ENCODE measurements at places on chromosomes 7 and 10.

- no peak for DNase-seq
Observed at GRCh38 chr10:78860260-78860914, 208.4 kb upstream of the ZMIZ1 start.

GRCh38 chr7:77360104-77360503 is 56.0 kb downstream of the GSAP start:
- no peak for DNase-seq

- DNase-seq: no peak
Observed at GRCh38 chr10:34175121-34175520, 640.0 kb downstream of the PARD3 start.

- DNase-seq: no peak
Observed at GRCh38 chr10:5776136-5776880, 36.9 kb downstream of the GDI2 start.

GRCh38 chr10:130389906-130390305 is 253.7 kb downstream of the GLRX3 start:
- DNase-seq: no peak

GRCh38 chr7:29005829-29006228 is 47.7 kb upstream of the TRIL start:
- no peak for DNase-seq

DNA sequence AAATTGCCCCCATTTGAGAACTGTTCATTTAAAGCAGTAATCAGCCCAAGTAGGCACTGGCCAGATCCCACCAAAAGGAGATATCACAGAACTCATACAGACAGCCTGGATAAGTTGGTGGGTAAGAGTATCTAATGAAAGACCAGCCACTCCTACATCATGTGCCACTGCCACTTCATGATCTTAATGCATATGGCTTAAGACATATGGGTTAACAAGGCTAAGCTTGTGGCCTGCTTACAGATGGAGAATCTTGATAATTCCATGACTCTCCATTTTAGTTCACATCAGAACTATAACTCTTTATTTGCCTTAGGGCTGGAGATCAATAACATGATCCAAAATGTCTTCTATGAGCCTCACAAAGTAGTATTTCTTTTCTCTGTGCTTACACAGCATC is 6.8 kb upstream of the IFIT1B start:
- DNase-seq: no peak

GRCh38 chr10:99612167-99612831 is 7.9 kb downstream of the SLC25A28 start:
- peak; percentile 26 for DNase-seq

DNA sequence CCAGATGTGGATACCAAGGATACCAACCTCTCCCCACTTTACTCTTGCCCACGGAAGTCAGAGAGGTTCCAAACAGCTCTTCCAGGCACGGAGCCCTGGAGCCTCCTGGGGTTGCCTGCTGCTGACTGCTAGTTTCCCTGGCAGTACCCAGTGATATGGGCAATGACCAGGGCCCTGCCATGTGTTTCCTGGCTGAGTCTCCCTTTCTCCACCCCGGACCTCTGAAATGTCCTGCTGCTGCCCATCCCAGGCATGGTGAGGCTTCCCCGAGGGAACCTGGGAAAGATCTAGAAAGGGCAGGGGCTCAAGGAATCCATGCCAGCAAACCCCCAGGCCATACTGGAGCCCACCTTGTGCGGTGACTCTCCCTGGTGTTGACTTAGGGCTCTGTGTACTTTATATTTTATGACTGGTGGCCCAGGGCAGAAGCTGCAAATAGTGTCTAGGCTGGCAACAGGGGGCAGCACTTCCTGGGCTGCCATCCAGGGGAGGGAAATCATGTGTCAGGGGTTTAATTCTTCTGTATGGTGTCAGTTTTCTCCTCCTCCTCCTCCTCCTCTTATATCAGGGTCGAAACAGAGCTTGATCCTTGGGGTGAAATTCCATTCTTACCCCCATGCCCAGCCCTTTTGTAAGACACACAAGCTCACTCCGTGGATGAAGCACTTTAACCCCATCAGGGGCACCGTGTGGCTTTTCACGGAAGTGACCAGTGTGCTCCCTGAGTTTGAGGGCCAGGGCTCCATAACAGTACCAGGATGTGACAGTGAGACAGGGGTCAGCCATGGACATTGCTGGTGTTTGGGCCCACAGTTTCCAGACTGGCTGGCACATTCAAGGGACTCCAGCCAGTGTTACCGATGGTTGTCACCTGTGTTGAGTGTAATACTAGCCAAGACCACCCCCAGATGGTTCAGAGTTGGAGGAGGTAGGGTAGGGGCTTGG is 62.4 kb upstream of the GDF10 start:
- no peak for DNase-seq

DNA sequence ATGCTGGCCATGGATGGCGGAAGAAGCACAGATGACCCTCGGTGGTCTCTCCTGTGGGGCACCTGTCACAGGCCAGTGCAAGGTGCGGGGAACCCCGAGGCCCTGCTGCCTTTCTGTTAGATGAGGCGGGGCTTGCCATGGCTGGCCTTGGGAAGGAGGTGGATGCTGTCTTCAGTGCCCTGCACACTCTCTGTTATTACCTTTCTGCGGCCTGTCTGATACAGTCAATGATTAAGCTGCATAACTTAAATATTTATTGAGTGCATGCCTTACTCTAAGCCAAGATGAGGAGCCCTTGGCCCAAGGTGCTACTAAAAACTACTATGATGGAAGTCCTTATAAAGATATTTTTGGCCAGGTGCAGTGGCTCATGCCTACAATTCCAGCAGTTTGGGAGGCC is 36.7 kb upstream of the MNX1 start:
- no peak for DNase-seq

DNA sequence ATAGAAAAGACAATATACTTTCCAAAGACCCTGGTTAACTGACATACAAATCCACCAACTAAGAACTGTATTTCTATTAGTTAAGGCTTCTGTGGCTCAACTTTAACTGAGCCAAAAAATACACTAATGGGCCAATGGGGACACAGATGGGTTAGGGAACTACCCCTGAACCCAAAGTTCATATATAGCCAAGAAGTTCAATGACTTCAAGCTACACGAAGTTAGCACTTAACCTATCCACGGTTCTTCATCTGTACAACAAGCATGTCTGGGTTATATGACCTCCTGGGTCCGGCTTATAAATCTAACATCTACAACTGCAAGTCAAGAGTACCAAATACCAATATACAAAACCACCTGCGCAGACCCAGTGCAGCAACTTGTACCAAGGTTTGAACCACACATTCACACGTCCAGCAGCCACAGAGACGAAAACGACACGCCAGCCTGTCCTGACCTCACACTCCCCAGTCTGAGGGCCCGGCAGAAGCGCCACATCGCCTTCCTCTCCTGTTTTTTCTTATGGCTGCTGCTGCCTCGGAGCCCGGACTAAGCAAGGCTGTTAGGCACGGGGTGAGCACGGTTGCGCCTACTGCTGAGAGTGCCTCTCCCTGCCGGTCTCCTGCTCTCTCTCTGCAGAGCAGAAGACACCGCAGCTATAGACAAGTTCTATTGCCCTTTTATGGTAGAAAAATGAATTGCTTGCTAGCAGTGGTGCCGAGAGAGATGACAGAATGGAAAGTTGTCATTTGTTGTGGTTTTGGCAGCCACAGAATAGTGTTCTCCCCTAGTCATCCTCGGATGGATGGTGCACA is 86.3 kb downstream of the RNF216 start:
- DNase-seq: peak; percentile 87

- no peak for DNase-seq
Observed at GRCh38 chr10:8719971-8720370, 665.5 kb downstream of the GATA3 start.

DNA sequence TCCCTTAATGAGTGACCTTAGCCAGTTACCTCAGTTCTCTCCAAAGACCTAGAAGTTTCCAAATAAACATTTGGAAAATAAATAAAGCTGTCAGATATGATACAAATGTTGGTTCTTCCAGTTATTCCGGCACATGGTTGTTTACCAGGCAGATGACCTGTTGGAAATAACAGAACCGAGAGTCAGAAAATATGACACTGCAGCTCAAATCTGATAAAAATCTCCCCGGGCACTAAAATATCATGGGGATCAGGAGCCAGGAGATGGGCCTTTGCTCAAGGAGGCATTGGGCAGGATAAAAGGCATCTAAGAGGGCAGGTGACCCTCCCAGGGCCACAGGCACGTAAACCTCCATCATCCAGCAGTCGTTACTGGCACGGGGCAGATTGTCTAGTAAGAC is 164.0 kb upstream of the LYZL1 start:
- DNase-seq: no peak

DNA sequence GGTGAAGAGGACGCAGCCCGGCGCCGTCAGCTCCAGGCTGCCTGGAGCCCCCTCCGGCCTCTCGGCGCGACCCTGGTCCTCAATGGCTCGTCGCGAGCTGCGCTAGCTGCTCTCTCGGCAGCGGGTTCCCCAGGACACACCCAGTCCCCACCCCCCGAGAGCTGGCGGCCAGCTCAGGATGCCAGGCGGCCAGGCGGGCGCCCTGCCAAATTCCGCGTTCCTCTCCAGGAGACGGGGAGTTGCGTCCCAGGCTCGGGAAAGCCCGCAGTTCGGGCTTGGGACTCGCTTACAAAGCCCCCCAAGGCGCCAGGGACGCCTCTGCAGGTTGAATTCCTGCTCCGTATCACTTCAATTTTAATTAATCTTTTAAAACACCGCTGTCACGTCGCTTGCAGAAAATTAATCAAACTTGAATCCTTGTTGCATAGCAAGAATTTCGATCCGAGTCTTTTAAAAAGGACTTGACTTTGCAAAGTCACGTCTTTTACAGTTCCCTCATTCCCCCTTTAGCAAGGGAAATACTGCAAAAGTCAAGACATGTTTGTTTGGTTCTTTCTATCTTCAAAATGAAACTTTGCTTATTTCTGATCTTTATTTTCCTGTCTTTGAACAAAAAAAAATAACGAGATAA is 28.2 kb downstream of the SKIDA1 start:
- DNase-seq: peak; percentile 45

GRCh38 chr7:101718363-101719122 is 89.4 kb upstream of the MYL10 start:
- no peak for DNase-seq

DNA sequence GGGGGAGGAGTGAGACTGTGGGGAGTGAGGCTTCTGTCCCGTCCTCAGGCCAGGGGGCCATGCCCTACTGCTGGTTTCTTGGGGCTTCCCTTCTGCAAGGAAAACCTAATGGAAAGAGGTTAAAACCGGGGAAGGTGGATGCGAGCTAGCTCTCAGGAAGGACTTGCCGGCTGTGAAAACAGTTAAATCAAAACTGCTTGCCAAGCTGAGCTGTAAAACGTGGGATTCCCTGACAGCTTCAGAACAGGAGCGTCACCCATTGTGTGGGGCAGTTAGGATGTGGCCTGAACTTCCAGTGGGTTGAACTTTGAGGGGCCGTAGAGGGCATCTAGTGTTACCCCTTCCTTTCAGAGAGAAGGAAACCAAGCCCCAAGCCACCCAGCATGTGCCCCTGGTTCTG is 13.1 kb downstream of the TSPAN15 start:
- no peak for DNase-seq

DNA sequence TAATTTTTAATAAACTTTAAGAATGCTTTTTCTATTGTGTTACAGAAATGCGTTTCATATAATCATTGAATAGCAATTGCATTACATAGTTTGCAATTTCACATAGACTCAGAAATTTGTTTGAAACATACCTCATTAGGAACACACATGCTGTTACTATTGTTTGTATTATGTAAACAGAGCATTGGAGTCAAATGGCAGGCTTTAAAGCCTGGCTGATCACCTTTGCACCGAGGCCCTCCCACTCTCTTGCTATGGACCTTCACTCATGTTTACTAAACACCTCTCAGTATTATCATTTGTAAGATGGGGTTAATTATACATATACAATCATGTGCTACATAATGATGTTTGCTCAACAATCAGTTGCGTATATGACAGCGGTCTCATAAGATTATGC is 203.6 kb upstream of the NPSR1 start:
- no peak for DNase-seq

GRCh38 chr10:65769828-65770227 is 1156.0 kb upstream of the LRRTM3 start:
- no peak for DNase-seq

DNA sequence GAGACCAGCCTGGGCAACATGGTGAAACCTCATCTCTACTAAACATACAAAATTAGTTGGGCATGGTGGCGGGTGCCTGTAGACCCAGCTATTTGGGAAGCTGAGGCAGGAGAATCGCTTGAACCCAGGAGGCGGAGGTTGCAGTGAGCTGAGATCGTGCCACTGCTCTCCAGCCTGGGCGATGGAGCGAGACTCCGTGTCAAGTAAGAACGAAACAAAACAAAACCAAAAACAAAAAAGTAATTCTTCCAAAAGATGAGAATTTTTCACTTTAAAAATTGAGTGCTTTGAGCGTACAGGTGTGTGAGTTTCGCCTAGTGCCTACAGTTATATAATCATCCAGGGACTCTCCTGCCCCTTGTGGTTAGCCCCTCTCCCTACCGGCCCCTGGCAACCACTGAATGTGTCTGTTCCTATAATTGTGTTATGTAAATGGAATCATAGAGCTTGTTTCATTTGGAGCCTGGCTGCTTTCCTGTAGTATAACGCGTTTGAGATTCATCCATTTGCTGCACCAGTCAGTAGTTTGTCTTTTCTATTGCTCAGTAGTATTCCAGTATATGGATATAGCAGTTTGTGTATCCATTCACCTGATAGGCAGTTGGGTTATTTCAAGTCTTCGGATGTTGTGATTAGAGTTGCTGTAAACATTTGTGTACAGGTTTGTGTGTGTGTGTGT is 80.0 kb downstream of the RBM33 start:
- no peak for DNase-seq

DNA sequence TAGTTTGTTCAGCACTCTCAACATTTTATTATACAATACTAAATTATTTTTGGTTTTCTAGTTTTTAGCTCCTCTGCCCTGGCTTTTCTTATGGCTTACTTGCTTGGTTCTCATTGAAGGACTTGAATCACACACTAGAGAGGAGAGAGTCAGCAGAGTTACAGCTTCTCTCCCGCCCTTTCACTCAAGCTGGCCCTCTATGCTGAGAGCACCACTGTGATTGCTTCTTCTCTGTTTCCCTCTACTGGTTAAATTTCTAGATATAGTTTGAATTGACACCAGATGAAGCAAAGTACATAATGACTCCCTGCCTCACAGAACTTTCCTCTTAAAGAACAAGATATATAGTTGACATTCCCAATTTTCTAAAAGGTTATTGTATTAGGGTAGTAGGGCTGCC is 767.3 kb upstream of the SORCS1 start:
- DNase-seq: no peak

GRCh38 chr7:35768346-35768745 is 32.5 kb upstream of the SEPTIN7 start:
- no peak for DNase-seq

DNA sequence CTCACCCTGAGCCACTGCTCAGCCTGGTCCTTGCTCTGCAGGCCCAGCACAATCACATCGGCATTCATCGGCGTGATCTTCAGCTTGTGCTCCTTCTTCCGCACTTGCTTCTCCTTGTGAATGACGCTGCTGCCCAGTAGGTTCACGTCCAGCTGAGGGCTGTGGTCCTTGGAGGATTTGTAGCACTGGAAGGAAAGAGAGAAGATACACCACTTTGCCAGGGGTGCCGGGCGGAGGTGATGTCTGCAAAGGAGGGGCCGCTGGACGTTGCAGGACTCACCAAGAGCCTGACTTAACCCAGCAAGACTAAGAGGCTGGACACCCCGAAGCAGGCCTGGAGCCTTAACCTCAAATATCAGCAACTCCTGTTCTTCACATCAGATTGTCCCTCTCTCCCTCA is 74.8 kb downstream of the VWA2 start:
- no peak for DNase-seq
